ENCODE measurements at places on chromosomes 11 and 22.

GRCh38 chr11:128417607-128418324 is 169.6 kb downstream of the ETS1 start:
- no peak for DNase-seq

DNA sequence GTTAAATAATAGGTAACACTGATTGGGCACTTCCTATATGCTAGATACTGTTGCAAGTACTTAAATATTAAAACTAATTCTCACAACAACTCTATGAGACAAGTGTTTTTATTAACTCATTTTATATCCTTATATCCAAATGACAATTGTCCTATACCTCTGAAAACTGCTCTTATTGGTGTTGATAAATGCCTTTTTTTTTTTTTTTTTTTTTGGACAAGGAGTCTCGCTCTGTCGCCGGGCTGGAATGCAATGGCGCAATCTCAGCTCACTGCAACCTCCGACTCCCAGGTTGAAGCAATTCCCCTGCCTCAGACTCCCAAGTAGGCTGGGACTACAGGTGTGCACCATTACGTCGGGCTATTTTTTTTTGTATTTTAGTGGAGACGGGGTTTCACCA is 41.6 kb downstream of the MRTFA start:
- no peak for DNase-seq

DNA sequence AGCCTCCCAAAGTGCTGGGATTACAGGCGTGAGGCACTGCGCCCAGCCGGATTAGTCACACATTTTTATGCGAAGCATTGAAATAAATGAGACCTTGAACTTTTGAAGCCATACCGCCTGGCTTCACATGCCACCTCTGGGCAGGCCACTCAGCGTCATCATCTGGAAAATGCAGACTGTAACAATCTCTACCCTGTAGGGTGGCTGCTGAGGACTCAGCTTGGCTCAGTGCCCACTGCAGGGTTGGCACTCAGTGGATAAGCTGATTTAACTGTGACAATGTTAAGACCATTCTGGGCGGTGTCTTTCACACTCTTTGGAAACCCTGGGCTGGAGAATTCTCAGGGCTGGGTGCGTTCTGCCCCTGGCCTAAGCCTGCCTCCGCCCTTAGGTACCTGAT is 8.5 kb downstream of the SH3BP1 start:
- DNase-seq, result no peak

GRCh38 chr11:8332196-8332595 is 68.5 kb upstream of the LMO1 start:
- no peak for DNase-seq

GRCh38 chr11:69931994-69932910 is 113.0 kb upstream of the FGF3 start:
- DNase-seq, result no peak

- DNase-seq, result no peak
Measured at GRCh38 chr22:43400449-43400848, 11.4 kb upstream of the MPPED1 start.

DNA sequence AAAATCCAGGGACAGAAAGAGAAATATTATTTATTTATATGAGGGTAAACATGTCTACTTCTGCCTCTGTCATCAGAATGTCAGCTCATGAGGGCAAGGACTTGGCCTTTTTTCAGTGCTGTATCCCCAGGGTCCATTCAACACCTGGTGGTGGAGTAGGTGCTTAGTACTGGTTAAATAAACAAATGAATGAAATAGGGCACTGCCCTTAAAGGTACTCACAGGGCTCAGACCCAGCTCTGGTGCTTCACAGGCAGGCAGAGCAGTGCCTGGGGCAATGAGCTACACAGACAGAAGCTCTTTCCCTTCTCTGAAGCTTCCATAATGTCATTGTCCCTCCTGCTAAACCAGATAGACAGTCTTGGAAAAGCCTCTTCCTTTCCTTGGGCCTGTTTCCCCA is 30.9 kb downstream of the P4HA3 start:
- DNase-seq, result no peak

DNA sequence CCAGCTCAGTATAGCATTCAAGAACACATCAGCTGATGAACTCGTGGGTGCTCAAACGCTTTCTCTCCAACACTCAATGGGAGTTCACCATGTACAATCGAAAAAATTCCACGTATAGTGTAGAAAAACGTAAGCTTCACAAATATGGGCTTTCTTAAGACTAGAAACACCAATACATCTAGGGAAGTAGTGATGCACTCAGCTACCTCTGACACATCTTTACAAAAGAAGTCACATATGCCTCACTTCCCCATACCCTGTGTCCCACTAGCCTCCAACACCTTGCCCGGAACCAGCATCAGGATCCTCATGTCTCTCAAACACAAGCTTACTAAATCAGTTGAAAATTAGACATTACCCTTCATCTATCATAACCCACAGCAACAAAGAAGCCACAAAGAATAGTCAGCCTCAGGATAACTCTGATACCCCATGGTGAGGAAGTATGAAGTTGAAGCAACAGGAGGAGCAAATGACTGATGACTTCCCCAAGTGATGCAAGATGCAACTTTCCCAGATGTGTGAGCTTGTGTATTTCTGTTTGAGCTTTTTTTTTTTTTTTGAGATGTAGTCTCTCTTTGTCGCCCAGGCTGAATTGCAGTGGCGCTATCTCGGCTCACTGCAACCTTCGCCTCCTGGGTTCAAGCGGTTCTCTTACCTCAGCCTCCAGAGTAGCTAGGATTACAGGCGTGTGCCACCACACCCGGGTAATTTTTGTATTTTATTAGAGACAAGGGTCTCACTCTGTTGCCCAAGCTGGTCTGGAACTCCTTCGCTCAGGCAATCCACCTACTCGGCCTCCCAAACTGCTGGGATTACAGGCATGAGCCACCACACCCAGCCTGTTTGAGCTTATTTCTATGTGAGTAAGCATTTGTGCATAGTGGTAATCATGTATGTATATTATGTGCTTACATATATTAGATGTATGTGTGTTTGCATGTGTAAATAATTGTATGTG is 8.5 kb upstream of the DENND5A start:
- no peak for DNase-seq

DNA sequence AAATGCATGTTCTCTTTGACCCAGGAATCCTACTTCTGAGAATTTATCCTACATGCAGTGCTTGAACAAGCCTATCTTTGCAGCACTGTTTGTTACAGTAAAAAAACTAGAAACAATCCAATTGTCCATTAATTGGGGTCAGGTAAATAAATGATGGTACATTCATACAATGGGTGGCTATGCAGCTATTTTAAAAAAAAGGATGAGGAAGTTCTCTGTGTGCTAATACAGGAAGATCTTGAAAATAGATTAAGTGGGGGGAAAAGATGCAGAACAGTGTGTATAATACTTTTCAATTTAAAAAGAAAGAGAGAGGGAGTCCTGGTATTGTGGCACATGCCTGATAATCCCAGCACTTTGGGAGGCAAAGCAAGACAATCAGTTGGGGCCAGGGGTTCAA is 9.5 kb upstream of the CREB3L1 start:
- no peak for DNase-seq

GRCh38 chr11:96448225-96448624 is 58.4 kb downstream of the JRKL start:
- DNase-seq, result no peak

- no peak for DNase-seq
Measured at GRCh38 chr11:2575591-2576051, 124.2 kb downstream of the KCNQ1OT1 start.

DNA sequence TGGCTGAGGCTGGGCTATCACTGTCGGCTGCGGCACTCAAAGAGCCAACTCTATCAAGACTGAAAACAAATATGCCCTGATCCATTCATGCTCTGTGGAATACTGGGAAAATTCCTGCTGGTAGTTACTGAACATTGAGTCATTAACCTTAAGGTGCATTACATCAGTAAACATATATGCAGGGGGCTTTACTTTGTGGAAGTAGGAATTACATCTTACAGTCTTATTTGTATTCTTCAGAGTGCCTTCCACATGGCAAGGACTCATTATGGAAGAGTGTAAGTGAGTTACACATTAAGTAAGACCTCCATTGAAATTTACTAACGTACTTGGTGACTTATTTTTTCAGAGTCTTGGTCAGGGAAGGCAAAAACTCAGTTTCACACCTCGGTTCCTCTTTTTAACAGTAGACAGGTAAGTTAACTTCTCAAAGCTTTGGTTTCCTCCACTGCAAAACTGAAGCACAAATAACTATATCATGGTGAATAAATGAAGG is 4.5 kb downstream of the OR5B21 start:
- no peak for DNase-seq

DNA sequence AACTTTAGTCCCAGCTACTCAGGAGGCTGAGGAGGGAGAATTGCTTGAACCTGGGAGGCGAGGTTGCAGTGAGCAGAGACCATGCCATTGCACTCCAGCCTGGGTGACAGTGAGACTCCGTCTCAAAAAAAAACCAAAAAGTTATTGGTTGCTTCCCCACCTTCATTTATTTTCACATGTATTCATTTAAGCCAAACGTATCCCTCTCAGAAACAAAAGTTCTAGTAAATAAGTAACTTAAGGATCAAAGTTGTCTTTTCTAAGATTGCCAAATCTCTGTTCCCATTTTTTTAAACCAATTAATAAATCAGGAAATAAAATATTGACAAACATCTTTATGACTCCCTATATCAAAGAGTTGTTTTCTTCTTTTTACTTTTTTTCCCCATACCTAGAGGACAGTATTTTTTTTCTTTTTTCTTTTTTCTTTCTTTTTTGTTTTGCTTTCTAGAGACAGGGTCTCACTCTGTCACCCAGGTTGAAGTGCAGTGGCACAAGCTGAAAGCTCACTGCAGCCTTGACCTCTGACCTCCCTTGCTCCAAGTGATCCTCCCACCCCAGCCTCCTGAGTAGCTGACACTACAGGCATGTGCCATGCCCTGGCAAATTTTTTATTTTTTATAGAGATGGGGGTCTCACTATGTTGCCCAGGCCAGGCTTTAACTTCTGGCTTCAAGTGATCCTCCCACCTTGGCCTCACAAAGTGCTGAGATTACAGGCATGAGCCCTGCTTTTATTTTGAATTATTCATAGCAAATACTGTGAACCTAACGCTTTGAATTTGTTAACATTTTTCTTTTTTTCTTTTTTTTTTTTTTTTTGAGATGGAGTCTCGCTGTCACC is 11.4 kb downstream of the ZFTA start:
- DNase-seq, result no peak

DNA sequence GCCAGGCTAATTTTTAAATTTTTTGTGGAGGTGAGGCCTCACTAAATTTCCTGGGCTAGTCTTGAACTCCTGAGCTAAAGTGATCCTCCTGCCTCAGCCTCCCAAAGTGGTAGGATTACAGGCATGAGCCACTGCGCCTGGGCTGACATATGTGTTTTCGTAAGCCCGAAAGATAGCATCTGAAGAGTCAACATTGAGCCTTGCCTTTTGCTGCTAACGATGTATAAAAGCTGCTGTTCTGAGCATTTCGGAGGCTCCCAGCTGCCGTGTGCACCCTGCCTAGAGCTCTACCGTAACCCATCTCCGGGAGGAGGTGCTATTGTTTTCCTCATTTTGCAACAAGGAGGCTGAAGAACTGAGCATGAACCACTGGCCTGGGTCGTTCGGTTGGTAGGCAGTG is 18.1 kb upstream of the PPP6R3 start:
- DNase-seq, result no peak

DNA sequence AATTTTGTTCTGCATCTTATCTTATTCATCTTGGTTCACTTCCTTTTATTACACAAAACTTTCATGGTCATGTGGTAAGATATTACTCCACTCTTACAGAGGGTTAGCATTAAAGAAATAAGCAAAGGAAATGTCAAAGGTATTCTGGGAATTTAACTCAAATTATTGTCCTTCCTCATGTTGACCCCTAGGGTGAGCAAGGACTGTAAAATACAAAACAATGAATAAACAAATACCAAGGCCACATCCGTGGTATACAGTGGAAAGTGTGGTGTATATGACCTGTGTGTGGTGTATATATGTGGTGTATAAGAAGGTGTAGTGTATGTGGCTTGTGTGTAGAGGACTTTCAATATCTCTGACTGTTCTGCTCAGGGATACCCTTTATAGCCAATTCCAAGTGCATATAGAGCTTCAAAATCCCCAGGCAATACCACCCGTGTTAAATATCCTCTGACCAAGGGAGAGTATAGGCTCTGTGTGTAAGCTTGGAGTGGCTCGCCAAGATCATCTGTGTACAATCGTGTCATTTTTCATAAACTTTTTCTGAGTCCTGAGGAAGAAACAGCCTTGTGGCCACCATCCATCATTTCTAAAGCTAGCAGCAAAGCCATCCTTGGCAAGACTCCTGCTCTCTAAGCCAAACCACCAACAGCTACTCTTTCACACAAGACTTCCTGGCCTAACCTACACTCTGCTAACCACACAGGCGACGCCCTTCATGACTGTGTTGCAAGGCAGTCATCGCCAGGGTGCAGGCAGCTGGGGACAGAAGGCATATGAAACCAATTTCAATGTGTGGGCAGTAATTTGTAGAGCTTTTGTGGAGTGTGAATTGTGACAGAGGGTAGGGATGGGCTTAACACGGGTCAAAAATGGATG is 548.0 kb downstream of the ETS1 start:
- no peak for DNase-seq

GRCh38 chr22:19913337-19913936 is 28.1 kb upstream of the COMT start:
- DNase-seq, result no peak

DNA sequence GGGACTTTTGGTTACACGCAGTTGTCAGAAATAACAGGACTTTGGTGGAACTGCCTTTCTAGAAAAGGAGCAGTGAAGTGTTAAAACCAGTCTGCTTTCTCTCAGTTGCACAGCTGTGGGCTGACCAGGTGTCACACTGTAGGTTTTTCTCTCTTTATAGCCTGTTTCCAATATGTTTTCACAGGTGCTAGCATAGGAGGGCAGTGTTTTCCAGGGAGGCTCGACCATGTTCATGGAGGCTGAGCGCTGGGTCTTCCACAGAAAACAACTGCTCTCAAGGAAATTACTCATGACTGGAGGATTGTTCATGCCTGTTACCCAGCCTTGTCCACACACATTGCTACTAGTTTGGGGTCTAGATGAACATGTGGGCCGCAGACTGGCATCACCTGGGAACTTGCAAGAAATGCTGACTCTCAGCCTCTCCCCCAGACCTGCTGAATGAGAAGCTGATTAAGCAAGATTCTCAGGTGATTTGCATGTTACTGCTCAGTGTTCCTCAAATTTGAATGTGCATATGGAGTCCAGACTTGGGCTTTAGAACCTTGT is 157.7 kb downstream of the MAML2 start:
- DNase-seq, result no peak

DNA sequence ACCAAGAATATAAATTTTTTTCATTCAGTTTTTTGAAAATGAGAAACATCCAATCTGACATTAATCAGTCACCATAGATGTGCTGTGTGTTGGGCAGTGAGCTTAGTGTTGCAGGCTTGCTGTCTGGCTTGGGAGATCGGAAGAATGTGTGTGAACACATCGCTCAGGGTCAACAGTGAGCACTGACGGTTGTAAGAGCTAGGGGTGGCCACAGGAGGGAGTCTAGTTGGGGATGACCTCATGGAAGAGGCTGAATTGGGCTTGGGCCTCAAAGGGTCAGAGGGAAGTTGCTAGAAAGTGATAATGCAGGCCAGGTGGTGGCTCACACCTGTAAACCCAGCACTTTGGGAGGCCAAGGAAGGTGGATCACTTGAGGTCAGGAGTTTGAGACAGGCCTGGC is 375.4 kb downstream of the DDX10 start:
- no peak for DNase-seq
